ENCODE measurements at places on chromosomes 11 and 22.

GRCh38 chr11:5151713-5152153, 2.8 kb downstream of the OR52A1 start:
- no peak for DNase-seq

DNA sequence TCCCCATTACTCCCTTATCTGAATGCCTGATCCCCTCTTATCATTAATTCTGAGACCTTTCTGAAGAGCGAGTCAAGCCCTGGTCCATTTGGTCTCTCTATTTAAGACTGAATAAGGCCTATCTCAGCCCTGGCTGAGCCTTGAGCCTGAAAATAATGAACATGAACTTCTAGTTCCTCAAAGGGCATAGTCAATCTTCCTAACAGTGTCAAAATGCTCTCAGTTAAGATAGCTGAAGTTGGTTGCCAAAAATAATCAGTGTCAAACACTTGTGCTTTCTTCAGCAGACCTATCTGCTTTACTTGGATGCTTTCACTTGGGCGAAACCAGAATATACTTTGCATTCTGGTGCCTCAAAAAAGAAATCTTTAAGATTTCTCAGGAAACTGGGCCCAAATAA, 42.6 kb upstream of the PPP2R1B start:
- no peak for DNase-seq

DNA sequence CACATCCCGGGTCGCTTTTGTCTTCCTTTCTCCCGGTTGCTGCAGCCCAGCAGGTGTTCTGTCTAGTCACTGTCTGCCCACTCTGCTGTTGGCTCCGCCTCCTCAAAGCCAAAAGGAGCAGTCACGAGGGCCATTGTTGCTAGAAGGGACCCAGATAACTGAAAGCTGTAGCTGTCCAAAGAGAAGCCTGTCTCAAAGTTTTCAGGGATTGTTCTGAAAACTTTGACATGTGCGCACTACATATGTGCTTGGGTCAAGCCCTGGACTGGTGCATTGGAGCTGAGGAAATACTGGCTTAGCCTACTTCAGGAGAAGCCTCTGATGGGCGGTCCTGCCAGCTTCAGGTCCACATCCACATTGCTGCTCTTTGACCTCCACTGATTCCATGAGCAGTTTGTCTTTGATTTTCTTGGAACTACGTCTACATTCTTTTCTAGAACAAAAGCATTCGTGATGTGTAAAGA, 8.8 kb upstream of the OR2AT4 start:
- no peak for DNase-seq

DNA sequence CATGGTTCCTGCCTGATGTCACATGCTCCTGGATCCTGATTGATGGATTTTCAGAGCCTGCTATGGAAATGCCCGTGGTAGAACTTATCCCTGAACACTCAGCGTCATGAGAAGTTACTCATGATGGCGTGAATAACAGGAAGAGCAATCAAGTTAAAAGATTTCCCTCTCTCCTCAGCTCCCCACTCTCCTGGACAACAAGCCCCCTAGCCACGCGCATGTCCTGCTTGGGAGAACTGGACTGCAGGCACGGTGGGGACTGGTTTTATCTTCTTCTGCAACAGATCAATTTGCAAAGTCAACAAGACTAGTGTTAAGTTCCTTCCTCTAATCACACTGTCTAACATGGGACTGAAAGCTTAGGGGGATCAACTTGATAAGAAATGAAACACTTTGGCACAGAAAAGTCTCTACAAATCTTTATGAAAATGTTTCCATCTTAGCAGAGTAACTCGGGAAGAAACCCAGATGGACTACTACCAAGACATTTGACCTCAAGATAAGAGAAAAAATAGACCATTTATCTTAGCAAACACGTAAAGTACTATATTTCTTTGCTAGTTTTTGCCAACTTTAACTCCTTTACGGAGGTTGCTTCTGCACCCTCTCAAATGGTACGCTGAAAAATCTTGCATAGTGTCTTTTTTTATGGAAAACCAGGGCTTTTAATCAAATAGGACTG, 27.6 kb downstream of the POU2AF1 start:
- DNase-seq, result no peak

DNA sequence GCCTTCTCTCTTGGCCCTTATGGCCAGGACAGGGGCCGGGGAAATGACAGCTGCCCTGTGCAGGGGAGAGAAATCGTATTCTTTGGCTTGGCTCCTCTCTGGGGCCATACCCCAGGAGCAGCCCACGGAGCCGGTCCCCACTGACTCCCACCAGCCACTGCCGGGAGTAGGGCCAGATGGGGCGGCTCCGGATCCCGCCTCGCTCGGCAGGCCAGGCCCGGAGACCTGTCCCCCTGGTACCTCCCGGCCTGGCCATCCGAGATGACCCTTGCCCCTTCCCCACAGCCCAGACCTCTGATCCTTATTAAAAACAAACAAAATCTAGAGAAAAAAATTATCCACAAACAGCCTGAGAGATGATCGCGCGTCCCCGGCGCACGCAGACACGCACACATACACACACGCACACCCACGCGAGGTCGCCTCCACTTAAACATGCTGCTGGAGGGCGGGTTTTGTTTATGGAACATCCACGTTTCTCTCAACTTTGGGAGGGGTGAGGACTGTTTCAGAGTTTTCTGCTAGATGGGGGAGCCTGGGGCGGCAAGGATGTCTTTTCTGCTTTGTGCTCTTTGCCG, 59.1 kb downstream of the IGLL1 start:
- DNase-seq, result no peak

- no peak for DNase-seq
Measured at GRCh38 chr22:48738204-48738980, 1089.3 kb downstream of the BRD1 start.

DNA sequence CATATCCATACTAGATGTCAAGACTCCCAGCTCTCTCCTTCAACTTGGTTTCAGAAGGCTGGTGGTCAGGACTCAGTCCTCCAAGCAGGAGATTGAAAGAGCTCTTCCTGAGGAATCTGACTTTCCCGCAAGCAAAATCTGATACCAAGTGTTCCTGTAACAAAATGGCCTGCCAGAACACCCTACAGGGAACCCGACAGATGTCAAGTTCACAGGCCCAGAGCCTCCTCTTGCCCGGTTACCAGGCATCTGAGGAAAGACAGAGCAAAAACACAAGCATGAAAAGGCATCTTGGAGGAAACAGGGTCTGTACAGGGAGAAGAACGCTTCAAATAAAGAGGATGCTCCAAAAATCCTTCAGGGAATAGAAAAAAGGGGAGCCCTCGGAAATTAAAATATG, 8.7 kb upstream of the KCNJ5 start:
- no peak for DNase-seq

DNA sequence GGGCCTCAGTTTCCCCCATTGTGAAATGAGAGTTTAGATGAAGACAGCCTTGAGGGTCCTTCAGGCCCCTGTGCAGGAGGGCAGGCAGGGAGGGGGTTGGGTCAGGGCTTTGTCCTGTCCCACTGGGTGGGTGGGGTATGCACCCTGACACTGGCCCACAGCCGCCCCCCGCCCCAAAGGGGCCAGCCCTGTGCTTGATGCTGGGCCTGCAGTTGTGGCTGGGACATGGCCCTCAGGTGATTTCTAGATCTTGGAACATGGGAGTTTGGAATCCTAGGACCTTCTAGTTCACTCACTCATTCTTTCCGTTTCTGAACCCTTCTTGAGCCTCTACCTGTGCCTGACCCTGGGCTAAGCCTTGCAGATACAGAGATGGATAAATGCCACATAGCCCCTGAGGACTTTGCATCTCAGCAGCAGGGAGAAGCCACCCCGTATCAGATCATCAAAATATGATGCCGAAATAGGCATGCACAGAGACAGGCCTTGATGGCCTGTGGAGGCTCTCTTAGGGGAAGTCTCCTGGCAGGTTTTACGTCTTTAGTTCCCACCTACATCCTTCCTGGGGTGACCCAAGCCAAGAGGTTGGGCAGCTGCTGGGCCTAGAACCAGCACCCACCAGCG, 76.0 kb downstream of the FBLN1 start:
- no peak for DNase-seq

GRCh38 chr11:113315811-113316210, 1.4 kb downstream of the TTC12 start:
- DNase-seq, result no peak

- no peak for DNase-seq
Measured at GRCh38 chr11:123576501-123576900, 77.9 kb downstream of the SCN3B start.

DNA sequence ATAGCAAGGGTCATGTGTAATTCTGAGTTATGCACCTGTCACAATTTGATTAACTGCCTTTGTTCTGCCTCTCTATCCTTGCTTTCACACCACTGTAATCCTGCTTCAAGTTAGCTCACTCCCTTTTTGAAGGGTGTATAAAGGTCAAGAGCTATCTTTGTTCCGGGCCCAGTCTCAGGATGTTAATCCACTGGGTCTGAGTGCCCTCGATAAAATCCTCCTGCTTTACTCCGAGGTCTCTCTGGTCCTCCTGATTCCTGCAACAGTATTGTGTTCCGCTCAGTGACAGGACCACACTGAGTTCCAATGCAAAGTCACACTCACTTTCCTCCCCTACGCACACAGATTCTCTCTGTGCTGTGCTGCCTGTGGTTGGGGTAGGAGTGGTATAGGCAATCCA, 186.5 kb downstream of the DYNC2H1 start:
- DNase-seq, result no peak

- DNase-seq, result no peak
Measured at GRCh38 chr22:29772170-29772641, 5.0 kb downstream of the UQCR10 start.

DNA sequence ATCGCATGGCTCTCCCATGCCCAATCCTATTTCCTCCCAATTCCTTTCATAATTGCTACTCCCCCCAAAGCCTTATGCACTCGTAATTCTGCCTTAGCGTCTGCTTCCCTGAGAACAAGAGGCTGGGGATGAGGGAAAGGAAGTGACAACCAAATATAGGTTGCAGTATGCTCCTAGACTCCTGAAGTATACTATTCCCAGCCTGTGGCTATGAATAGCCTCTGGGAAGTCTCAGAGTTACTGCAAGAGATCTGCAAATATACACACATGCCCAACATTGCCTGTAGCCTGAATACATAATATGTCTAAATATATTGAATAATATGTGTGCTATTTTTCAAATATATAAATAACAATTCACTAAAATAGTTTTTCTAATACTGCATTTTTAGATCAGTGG, 96.1 kb upstream of the CD44 start:
- no peak for DNase-seq

- DNase-seq, result no peak
Measured at GRCh38 chr11:84243629-84244263, 957.6 kb upstream of the CCDC90B start.

DNA sequence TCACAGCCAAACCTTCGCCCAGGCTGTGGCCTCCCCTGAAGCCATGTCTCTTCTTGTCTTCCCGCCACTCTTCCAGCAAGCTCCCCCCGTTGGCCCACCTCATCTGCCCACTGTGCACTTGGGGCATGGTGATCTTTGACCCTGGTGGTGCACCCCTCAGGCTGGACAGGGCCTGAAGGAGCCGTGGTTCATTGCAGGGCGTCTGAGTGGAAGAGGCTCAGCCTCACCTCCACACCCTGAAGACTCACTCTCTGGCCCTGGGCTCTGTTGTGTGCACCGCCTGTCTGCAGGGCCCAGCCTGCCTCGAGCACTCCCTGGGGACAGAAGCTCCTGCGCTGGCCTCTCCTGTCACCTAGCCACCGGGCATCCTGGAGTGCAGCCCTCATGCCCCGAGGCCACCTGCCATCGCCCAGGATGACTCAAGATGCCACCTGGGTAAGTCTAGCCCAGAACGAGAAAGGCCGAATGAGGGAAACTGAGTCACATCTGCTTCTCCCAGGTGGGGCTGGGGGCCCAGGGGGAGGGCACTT, 40.8 kb upstream of the PPARA start:
- no peak for DNase-seq

- DNase-seq, result no peak
Measured at GRCh38 chr22:31898926-31899325, 45.4 kb upstream of the YWHAH start.

DNA sequence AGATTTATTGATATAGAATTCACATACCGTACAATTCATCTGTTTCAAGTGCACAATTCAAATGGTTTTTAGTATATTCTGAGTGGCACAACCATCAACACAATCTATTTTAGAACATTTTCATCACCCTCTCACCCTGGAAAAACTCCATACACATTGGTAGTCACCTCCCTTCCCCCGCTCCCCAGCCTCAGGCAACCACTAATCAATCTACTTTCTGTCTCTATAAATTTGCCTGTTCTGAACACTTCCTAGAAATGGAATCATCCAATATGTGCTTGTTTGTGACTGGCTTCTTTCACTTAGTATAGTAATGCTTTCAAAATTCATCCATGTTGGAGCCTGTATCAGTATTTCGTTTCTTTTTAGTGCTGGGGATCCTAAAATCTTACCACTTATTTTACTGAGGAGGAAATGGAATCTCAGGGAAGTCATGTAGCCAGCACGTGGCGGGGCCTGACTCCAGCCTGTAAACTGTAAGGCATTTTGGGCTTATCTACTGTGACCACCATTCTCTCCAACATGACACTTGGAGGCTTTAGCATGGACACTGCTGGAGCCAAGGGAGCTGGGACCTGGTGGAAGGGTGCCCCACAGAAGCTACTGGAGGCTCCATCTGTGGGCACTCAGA, 905 bp upstream of the UCP3 start:
- no peak for DNase-seq

- DNase-seq, result no peak
Measured at GRCh38 chr11:11413776-11414175, 60.7 kb upstream of the CSNK2A3 start.

DNA sequence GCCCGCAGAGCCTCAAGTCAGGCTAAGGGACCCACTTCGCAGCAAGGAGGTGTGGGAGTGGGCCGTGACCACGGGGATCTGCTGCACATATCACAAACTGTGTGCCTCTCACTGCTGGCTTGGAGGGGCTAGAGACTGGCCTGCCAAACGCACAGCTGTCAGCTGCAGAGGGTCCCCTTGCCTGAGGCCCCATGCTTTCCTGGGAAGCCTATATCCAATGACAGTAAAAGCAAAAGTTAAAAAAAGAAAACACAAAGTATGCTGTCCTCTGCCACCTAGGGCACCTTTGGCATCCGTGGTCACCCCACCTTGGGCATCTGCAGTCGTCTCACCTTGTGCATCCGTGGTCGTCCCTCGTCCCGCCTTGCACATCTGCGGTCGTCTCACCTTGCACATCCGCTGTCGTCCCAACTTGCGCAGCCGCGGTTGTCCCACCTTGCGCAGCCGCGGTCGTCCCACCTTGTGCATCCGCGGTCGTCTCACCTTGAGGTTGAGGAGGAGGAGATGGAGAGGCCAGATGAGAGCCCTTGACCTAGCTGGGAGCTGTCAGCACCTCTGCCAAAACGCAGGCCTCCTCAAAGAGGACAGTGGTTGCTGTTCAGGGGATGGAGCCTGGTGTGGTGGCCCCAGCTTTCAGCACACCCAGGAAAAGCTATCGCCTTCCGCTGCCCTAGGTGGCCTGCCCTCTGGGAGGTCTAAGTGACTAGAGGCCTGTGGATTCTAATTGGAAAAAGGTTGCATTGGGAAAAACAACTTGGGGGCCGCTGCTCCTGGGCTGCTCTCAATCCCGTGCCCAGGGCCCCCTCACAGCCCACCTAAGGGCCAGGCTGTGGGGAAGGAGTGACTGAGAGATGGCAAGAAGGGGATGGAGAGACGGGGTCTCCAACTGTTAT, 90.5 kb downstream of the MYEOV start:
- no peak for DNase-seq
